ENCODE measurements at places on chromosomes 16 and 17.

DNA sequence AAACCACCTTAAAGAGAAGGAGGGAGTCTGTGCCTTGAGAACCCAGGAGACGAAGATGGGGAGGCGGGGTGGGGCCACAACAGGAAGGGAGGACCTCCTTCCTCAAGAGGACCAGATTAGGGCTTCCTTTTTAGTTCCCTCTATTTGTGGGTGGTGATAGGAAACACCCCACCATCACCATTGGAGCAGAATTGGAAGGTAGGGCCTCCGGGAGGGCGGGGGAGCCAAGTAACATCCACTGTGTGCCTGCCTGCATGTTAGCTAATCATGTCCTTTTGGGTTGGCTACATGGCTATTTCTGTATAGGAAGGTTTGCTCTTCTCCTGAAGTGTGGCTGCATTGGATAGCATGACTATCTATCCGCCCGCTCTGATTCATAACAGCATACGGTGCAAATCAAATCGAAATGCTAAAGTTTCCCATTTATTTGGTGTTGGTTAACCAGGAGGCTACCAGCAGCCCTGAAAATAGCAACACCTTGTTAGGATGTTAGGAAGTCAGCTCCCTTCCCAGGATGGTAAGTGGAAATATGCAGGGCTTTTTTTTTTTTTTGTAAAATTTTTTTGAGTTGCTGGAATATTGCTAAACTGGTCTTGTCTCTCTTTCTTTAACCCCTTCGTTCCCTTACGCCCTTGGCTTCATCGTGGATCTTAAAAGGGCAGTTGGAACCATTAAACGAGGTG is 4.2 kb downstream of the SYT17 start:
- no peak for DNase-seq

DNA sequence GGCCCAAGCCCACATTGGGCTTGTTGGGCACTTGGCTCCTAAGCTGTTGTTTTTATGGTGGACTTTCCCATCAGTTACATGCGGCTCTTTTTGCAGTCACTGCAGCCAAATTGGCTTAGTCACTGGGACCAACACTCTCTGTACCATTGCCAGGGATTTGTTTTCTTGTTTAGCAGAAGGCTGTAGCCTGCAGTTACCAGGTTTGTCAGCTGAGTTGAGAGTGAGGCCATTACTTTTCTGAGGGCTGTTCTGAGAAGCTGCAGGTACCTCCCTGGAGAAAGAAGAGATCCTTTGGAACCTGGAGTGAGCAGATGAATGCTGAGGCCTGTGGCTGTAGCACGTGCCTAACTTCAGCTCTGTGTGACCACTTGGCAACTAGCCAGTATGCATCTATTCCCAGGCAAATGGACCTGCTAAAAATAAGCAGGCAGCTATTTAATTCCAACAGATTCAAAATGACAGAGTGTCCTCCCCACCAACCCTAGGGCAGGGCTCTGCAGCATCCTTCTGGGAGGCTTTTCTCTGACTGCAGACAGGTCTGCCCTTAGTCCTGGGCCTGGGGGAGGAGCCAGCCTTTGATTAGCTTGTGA is 12.9 kb downstream of the AKAP1 start:
- DNase-seq: no peak

DNA sequence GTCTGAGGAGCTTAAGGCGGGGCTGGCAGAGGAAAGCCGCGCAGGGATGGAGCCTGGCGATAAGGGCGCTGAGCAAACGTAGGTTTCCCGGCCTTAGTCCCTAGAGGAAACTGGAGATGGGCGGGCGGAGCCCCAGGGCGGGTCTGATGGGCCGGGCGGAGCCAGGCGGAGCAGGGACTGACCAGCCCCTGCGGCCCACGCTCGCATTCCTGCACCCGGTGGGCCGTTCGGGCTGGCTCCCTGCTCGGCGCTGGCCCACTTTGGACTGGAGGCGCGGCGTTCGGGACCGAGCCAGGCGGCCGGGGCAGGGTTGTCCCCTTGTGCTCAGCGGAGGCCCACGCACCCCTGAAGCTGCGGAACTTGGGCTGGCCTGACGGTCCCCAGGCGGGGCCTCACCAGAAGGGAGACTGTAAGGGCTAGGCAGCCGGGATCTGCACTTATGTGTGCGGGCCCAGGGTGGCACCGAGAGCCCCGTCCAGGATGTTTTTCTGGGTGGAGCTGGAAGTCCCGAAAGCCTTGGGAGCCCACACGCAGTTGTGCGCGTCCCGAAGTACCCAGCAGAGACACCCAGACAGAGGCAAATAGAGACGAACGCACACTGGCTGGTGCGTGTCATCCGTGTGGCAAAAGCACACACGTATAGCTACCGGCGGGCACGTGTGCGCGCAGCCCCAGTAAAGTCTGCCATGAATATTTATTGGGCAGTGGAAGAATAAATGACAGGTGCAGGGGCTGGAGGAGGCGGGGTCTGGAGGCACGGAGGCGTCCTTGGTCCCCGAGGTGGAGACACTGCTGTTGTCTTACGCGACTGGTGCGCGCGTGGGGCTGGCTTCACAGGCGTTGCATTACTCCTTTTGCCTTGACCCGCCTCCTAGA is 1.4 kb downstream of the PYDC1 start:
- DNase-seq: no peak

- DNase-seq: no peak
Observed at GRCh38 chr17:8572764-8573163, 57.8 kb downstream of the MYH10 start.

- no peak for DNase-seq
Observed at GRCh38 chr16:87344165-87344930, 27.2 kb upstream of the C16orf95 start.

All from stimulated activated CD4-positive, alpha-beta T cell treated with anti-CD3 and anti-CD28 coated beads, Interleukin-1b, Interleukin-23, amount 100 ng/mL, for 24 hours (primary cell).